Upper lobe of left lung (tissue), 6 donors: ENCODE measurements at places on chromosomes 2 and 18. TPM values are rescaled to one million over a fixed set of nuclear protein-coding genes. Genes with fewer than 3 reads are reported as not detected.

POTEE gene
- not detected for total RNA-seq

UGT1A8 gene
- total RNA-seq: not detected

HOXD8 gene
- 0.61 TPM for total RNA-seq

- no peak within 1 kb of the TSS for H3K4me3 ChIP-seq
- H3K36me3 ChIP-seq: no peaks in the 10 kb centered on the region
- no peak within 1 kb of the TSS for H3K27ac ChIP-seq
- no peaks in the 10 kb centered on the region for H3K27me3 ChIP-seq
- no peaks in the 10 kb centered on the region for H3K4me1 ChIP-seq
- DNase-seq: no peak
Observed at GRCh38 chr2:203867561-203868200, at the start of gene CTLA4. CTLA4 (plus strand) TSS chr2:203867771; CDS start chr2:203867943, 172 bp downstream.
